Left renal cortex interstitium (tissue), 4 donors: ENCODE measurements at places on chromosomes 2 and 18.

DNA sequence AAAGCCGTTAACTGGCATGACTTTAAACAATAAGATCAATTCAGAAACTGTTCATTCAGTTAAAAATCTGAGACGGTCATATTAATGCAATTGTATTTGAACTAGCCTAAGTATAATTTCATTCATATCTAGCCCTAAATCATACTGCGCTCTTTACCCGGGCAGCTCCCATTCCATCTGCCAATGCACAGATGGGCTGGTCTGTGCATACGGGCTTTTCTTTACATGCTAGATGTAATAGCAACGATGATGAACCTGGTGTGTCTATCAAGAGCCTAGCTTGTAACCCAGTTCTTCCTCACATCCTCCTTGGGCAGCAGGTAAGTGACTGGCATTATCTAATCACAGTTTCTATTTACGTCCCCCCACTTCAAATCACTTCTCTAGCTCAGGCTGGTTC lies 631.5 kb upstream of the KLHL29 start:
- no peak for DNase-seq

- no peak for DNase-seq
These were observed 2.1 kb downstream of the GCG start for GRCh38 chr2:162149940-162150339.

DNA sequence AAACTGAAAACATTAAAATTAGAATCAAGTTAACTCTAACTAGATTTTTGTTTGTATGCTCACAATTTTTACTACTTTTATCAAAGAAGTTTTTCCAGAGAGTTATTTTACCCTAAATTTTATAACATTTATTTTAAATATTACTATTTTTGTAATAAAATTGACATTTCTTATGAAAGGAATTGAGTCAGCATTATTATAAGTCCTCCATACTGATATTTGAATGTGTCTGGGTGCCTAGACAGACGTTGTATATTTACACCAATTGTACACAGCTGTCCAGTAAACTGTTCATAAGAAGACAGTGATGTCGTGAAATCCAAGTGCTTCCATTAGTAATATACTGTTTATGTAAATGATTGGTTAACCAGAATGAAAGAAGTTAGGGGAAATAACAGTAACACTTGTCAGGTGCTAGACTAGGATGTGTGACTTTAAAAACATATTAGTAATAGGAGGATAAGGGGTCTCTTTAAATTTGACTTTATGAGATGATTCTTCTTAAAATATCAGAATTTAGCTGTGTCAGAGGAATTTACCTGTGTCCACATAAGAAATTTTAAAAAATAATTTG lies 73.7 kb downstream of the TANK start:
- DNase-seq, result no peak

DNA sequence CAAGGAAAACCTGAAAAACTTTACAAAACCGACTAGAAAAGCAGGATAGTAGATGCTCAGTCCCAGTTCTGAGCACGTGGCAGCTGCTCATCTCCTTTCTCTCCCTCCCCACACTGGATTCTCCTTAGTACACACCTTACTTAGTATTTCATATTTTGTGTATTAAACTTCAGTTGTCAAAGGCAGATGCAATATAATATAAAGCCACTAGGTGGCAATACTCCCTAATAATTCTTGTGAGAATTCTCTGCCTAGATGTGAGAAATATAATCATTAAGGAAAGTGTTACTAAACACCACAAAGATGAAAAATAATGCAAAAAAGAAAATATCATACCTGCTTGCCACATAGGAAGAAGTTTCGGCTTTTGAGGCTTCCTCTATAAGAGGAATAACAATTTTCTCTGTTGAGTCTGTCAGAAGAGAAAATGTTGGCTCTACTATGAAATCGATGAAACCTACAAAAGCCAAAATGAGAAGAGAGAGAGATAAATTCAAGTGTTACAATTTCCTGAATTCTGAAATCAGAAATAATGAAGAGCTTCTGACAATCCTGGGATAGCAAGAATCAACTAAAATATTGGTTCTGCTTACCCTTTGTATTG lies 200.6 kb downstream of the PPP1R1C start:
- peak; percentile 27 for DNase-seq

- DNase-seq, result no peak
These were observed 74.2 kb downstream of the HS1BP3 start for GRCh38 chr2:20576598-20577115.

- DNase-seq, result peak; percentile 93
These were observed at the start of gene SIX2 for GRCh38 chr2:45009303-45009927. Gene SIX2 (minus strand): TSS chr2:45009452. CDS start chr2:45009110, 342 bp downstream.

GRCh38 chr2:54475919-54476318 lies 19.8 kb downstream of the SPTBN1 start:
- DNase-seq, result no peak

- DNase-seq, result no peak
These were observed 80.4 kb downstream of the SGPP2 start for GRCh38 chr2:222504719-222505118.
